Left renal cortex interstitium (tissue), 4 donors: ENCODE measurements at places on chromosomes 7 and 10.

- no peak for DNase-seq
These were observed 36.2 kb downstream of the VIPR2 start for GRCh38 chr7:159108491-159108890.

GRCh38 chr10:103752680-103753248 is 102.6 kb downstream of the SH3PXD2A start:
- DNase-seq = no peak

- no peak for DNase-seq
These were observed 80.8 kb upstream of the SH2B2 start for GRCh38 chr7:102205915-102206314.

GRCh38 chr10:71763352-71764127 is 9.8 kb downstream of the VSIR start:
- no peak for DNase-seq

- DNase-seq = no peak
These were observed 59.5 kb downstream of the FZD1 start for GRCh38 chr7:91323626-91324158.

DNA sequence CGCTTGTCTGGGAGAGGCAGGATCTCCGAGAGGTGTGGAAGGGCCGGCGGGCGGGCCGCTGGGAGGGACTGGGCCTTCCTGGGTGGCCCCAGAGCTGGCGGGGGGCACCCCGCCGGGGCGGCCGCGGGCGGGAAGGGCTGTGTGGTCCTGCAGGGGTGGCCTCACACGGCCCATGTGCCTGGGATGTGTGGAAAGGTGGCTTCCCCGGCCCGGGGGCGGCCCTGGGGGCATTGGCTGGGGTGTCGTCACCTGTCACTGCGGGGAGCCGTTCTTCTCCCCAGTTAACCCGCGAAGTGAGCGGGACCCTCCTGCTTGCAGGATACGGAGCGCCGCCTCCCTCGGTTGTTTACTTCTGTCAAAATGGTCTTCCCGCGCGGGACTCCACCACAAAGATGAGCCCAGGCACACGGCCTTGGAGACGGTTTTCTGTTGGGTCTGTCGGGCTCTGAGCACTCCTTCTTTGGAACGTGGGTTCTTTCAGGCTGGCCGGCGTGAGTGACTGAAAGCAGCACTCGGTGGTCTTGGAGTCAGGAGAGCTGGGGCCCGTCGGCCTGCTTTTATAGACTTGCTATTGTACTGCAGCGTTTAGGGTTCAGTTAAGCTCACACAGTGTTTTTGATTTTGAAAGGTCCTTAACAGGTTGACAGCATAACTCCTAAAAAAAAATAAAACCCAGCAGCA is 700 bp downstream of the SMC3 start:
- peak; percentile 21 for DNase-seq

DNA sequence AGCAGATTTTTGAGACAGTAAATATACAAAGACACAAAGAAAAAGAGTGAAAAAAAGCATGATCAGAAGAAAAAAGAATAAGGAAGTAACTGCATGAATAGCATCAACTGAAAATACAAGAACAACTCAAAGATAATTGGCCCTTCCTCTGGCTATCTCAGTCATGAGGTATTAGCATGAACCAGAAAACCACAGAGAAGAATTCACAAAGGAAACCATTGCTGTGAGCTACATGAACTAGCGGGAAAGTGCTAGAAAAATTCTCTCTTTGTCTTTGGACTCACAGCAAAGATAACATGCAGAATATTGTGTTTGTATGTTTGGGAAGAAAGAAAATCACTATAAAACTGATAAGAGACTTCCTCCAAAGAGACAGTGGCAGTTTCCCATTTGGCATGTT is 82.9 kb downstream of the SORCS1 start:
- DNase-seq = no peak

DNA sequence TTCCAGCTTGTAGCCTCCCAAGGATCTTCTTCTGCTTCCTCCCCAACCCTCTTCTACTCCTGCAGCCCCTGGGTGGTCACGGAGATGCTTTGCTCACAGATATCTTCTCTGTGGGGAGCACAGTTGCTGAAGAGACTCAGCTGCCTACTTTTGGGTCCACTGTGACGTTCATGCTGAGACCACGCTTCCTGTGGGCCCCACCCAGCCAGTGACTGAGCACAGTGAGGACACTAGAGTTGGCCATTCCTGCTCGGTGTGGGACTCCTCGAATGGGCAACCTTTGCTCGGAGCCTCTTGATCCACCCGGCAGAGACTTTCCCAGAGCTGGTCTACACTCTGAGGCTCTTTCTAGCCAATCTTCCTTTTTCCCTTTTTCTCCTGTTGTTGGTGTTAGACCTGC is 73.9 kb downstream of the ADRA2A start:
- DNase-seq = no peak

DNA sequence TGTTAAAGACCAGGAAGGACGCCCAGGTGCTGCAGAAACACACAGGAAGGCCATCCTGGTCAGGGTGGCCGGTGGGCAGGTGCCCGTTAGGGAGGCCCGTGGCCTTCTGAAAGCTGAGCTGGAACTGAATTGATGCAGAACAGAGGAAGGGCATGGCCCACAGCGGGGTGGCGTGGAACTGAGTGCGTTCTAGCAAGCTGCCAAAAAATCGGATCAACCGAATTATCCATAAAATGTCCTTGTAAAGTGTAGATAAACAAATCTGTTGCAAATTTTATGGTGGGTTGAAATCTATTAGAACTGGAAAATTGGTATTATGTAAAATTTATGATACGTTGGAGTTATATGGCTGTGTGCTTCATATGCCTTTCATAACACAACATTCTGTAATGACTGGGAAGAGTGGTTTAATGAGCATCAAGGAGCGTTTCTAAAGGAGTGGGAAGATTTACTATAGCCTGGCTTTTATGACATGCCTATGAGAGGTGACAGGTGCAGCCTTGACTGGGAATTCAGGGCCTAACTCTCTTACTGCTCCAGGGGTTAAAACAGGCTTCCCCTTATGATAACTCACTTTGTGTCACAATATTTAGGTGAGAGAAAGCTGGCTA is 108.1 kb downstream of the GPR26 start:
- no peak for DNase-seq

GRCh38 chr10:86372119-86372783 is 5.7 kb upstream of the GRID1 start:
- no peak for DNase-seq
